Adipocyte (in vitro differentiated cells): ENCODE measurements at places on chromosomes 12 and 14.

- no peak for DNase-seq
Observed at GRCh38 chr12:123910761-123911193, 61.9 kb downstream of the CCDC92 start.

- DNase-seq, result peak; percentile 50
Observed at GRCh38 chr12:100404769-100405407, 48.0 kb downstream of the SLC17A8 start.

GRCh38 chr12:27937768-27938167 lies 34.8 kb downstream of the PTHLH start:
- DNase-seq, result peak; percentile 59

DNA sequence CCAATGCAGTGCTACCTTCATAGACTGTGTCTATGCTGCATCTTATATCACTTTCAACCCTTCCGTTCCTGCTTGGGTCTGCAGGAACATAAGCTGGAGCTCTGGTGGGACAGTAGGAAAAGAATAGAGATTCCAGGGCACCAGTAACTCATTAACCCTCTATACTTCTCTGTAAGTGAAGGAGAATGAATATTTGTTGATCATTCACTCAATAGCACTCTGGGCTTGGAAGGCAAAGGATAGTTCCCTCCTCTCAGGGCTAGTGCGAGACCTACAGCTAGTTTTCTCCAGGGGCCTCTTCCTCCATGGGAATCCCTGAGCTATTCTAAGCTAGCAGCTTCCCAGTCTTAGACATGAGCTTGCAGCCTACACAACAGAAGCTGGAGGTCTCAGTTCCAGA lies 84.7 kb downstream of the BMP4 start:
- DNase-seq, result no peak

GRCh38 chr14:55577229-55577628 lies 2.8 kb upstream of the KTN1 start:
- no peak for DNase-seq

- no peak for DNase-seq
Observed at GRCh38 chr14:73240816-73241480, 3.6 kb downstream of the PAPLN start.

- no peak for DNase-seq
Observed at GRCh38 chr12:120678572-120678971, 8.4 kb upstream of the MLEC start.

- peak; percentile 82 for DNase-seq
Observed at GRCh38 chr14:61188978-61189808, 91.9 kb downstream of the TMEM30B start.

DNA sequence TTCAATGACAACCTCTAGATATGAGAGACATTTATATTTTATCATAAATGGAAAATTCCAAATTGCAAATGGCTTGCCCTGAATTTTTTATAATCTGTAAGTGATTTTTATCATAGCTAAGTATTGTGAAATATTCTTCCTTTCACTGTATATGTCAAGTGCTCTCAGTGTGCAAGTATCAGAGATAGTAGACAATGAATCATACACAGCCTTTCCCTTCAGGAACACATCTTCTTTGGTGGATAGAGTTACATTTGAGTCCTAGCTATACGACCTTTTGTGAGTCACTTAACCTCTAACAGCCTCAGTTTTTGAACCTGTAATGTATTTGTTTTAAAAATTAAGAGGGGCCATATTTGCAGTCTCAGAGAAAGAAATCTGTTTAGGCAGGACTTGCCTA lies 350.7 kb upstream of the SEL1L start:
- no peak for DNase-seq

- peak; percentile 80 for DNase-seq
Observed at GRCh38 chr12:22672951-22673350, 48.0 kb downstream of the ETNK1 start.

DNA sequence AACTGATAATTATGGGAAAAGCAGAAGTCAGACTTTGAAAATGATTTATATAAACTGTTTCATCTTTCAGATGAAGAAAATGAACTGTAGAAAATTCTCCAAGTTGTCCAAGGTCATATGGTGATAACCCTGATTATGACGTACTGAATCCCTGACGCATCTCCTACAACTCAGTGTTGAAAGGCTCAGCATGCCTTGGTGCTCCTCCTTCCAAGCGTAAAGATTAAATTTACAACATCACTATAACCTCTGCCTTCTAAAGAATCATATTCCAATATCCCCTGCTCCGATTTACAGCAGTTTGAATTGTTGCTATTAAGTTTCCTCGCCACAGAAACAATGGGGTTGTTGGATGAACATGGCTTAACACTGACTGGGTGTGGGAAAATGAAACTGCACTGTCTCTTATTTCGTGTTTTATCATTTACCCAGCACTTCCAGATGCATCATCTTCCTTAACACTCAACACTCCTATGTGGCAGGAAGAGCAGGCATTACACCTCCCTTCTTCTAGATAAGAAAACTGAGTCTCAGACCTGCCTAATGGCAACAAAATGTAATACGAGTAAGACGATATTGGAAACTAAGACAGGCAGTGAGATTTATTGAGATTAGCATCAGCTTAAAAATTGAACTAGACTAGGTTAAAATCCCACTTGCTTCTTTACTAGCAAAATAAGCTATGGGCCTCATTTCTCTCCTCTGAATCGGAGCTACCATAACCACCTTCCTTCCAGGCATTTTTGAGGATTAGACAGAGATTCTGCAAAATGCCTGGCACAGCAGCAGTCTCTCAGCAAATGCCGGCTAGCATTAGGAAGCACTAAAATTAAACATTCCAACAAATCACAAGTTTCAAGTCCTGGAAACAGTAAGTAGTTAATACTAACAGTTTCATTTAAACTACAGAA lies 74.2 kb downstream of the PPM1H start:
- peak; percentile 15 for DNase-seq

DNA sequence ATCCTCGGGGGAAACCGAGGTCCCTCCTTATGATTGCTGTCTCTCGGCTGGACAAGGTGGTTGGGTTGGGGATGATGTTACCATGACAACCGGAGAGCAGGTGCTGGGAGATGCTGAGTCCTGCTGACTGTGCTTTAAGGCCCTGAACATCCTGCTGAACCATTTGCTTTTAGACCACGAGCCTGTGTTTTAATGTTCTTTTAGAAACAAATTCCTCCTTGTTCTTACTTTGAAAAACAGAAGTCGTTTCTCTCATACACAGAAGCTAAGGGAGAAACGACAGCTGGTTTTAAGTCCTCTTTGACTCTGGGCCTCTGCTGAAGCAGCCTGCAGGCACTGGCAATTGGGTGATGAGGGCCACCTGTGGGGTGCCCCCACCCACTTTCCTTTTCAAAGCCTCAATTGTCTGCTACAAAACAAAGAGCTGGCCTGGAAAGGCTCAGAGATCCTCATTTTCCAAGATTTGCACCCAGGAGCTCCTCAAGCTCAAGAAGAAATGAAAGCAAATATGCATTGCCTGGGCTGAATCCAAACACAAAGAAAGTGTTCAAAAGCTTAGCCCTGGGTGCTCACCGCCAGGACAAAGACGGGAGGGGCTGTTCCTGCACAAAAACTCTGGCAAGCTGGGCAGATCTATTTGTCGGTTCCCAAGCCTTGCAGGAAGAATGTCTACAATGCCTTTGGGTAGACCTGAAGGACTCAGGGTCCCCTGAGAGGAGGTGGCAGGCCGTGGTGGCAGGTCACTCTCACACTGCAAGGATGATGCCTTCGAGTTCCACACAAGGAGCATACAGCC lies 90.0 kb upstream of the CLMN start:
- no peak for DNase-seq

- no peak for DNase-seq
Observed at GRCh38 chr12:11810206-11810545, 160.7 kb downstream of the ETV6 start.

GRCh38 chr12:22431693-22432251 lies 97.3 kb upstream of the ST8SIA1 start:
- DNase-seq, result no peak

DNA sequence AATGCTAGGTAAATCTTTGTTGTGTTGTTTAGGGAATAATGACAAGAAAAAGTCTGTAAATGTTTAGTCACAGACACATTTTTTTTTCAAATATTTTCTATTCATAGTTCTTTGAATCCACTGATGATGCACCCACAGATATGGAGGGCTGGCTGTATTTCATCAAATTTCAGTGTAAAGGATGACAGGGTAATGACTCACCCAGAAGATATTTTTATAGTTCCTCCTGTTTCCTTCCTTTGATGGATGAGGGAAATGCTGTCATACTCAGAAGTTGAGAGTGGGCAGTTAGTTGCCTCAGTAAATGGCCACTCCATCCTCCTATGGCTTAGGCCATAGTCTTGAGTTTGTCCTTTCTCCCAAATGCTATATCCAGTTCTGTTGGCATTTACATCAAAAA lies 76.9 kb upstream of the REP15 start:
- peak; percentile 76 for DNase-seq

DNA sequence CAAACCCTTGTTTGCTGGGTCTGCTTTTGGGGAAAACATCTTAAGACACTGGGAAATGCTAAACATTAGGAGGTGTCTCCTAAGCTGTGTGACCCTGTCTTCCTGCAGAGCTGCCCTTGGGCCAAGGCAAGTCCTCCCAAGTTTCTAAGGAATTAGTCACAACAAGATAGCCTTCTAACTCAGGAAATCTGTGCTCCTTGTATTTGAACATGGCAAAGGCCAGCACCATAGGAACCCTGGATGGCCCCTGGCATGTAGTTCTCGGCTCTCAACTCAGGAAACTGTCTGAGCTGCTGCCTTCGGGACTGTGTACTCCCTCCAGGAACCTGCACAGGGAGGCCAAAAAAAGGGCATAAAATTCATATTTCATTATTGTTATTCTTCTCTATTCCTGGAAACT lies 37.6 kb upstream of the LTBP2 start:
- DNase-seq, result no peak

GRCh38 chr12:14313379-14314138 lies 51.9 kb upstream of the ATF7IP start:
- DNase-seq, result no peak

GRCh38 chr14:27686137-27686536 lies 1080.5 kb upstream of the FOXG1 start:
- DNase-seq, result no peak

- no peak for DNase-seq
Observed at GRCh38 chr12:15494329-15495046, 172.2 kb downstream of the PTPRO start.

DNA sequence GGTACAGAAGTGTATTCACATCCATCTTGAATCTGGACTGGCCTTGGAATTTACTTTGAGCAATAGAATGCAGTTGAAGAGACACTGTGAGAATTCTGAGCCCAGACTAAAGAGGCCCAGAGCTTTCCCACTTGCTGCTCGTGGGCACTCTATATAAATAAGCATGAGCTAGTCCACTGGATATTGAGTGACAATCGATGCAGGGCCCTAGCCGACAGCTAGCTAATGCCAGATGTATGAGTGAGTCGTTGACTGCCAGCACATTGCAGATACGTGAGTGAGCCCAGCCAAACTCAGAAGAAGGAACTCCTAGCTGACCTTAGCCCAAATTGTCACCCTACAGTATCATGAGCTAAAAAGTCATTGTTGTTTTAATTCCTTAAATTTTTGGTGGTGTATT lies 24.9 kb downstream of the NAV3 start:
- DNase-seq, result peak; percentile 31

- no peak for DNase-seq
Observed at GRCh38 chr14:64220466-64220865, 73.7 kb downstream of the ESR2 start.

- no peak for DNase-seq
Observed at GRCh38 chr12:25083211-25083610, 111.7 kb downstream of the DNAI7 start.

- DNase-seq, result no peak
Observed at GRCh38 chr12:16271062-16271461, 6.4 kb downstream of the SLC15A5 start.

DNA sequence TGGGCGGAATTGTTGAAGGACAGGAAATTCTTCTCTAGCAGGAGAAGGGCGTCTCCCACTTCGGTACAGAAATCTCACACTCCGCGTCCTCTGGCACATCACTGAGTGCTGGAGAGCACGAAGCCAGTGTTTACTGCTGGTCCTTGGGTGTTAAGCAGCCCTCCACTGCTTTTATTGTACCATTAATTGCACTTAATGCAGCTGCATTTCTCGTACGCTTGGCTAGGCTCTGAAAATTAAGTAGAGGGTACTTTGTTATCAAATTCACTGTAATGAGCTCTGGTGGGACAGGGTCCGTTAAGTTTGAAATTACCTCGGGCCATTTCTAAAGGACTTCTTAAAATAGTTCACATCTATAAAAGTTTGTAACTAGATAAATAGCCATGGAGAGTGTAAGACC lies 411.2 kb downstream of the NPAS3 start:
- DNase-seq, result no peak

GRCh38 chr12:29625359-29625953 lies 128.0 kb upstream of the OVCH1 start:
- DNase-seq, result peak; percentile 32

DNA sequence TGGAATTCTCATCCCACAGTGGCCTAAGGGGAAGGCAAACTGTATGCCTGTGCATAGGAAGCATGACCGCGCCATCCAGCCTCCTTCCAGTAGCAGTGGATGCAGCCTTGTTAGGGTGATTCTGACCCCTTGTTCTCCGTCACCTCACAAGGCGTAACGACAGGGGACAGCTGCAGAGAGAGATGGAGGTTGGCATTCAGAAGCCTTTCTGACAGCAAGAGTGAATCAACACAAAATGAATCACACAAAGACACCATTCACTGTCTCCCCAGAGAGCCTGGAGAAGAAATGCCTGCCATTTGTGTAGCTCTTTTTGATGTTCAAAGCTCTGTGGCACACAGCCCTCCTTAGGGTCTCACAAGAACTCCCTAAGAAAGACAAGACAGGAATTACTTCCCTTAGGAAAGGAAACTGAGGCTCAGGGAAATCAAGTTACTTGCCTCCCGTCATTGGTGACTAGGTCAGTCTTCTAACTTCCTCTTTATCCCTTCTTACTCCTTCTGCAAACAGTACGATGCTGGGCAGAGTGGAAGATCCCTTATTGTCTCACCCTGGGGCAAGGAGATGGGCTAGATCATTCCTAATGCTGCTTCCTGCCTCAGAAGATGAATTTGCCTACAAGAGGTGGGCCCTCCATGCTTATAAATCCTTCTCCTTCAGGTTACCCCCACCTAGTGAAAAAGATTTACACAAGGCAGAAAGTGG lies 280.9 kb downstream of the CACNA1C start:
- DNase-seq, result no peak

- DNase-seq, result peak; percentile 75
Observed at GRCh38 chr14:20697273-20698017, 8.9 kb downstream of the ANG start.

- no peak for DNase-seq
Observed at GRCh38 chr14:89379006-89379405, 38.0 kb downstream of the FOXN3 start.
